ENCODE measurements at places on chromosomes 2 and 18. TPM values are rescaled to one million over a fixed set of nuclear protein-coding genes. Genes with fewer than 3 reads are reported as not detected.

Gene CIB4
- not detected for total RNA-seq

- no peak for DNase-seq
These were observed 205.7 kb downstream of the EN1 start for GRCh38 chr2:118641711-118642110.

Gene OTX1
- total RNA-seq: not detected

- no peak for DNase-seq
These were observed 106.9 kb downstream of the ROCK1 start for GRCh38 chr18:21004726-21005125.

DNA sequence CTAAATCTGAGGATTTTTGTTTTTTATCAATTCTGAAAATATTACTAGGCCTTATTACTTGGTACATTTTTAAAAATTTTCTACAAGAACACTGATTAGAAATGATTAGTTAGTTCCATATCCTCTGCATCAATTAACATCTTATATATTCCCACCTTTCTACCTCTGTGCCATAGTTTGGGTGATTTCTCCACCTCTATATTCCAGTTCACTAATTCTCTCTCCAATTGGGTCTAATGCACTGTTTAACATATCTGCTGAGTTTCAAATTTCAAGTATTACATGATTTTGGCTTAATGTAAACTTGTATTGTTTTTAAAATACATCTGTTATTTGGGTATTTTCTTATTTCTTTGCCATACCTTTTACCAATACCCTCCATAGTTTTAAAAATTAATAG, 705.7 kb upstream of the SALL3 start:
- DNase-seq: no peak

- DNase-seq: no peak
These were observed 43.8 kb downstream of the CDH19 start for GRCh38 chr18:66560094-66560493.

Gene CRYBA2
- total RNA-seq: not detected

GRCh38 chr2:231923951-231924888, 2.0 kb downstream of the NPPC start:
- no peak for DNase-seq

DNA sequence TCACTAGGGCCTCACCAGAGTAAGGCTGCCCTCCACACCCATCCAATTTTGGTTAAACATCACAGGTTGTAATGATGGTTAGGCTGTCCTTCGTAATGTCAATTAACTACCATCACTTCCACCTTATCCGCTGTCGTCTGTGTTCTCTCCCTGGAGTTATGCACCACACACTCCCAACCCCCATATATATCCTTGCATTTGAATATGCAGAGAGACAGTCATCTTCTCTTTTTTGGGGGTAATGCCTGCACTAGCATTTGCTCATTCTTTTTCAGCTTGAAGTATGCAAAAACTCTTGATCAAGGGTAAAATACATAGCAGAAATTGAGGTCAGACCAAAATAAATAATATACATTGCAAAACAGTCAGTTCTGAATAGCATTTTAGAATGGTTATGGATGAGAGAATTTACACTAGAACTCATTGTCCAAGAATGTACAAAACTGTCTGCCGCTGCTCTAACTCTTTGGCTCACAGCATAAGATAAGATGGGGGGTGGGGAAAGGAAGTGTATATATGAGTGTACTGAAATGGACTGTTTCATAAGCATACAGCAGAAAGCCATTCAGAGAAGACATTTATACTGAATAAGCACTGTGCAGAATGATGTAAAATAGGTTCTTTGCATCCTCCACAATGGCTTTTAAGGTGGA, 397.8 kb upstream of the CHST9 start:
- DNase-seq: no peak

- DNase-seq: no peak
These were observed 67.2 kb upstream of the LRPPRC start for GRCh38 chr2:44063033-44063432.

DNA sequence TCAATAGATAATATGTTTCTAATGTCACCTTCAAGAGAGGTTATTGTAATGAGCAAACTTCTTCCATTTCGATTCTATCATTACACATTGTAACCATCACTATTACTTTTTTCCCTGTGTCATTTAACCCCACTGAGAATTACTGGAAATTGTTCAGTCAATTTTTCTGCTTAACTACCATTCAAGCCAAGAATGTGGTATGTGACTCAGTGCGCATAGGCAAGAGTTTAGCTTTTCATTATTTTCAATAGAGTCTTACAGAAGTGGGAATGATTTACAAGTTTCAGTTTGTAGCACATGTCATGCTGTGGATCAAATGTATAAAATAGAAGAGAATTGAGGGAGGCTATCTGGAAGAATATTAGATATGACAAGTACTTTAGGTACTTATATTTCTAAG, 34.3 kb upstream of the PIEZO2 start:
- DNase-seq: no peak

Gene FEZ2
- 13.8 TPM for total RNA-seq

DNA sequence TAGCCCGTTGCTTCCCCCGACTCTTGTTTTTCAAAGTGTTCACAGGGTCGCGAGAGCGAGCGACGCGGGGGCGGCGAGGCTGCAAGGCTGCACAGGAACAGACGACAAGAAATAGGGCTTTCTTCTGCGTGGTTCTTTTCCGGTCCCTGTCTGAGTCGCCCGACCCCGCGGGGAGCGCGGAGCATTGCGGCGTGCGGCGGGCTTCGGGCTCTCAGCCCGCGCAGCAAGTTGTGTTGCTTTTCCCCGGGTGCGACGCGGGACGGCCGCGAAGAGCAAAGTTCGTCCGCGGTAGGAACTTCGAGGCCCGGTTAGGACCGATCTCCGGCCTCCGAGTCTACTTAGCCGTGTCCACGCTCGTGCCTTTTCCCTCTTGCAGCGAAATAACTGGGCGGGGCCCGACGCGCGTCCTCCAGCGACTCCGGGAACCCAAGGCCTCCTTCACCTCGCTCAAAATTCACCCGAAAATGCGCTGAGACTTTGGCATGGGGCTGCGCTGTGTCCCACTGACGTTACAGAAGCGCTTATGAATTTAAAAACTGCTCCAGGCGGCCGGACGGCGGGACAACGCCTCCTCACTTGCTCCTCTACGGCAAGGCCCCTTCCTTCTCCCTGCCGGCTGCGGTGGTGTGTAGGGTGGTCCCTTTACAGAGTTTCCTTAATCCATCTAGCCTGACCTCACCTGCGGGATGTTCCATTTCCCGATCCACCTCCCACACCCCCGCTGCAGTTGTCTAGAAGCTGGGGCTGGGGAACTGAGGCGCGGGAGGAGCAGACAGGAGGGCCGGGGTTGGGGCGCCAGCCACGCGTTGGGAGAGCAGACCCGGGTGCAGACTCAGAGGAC, 1.5 kb upstream of the BCL2L11 start:
- peak; percentile 61 for DNase-seq

- no peak for DNase-seq
These were observed at the start of gene TTN for GRCh38 chr2:178807227-178808008. Gene TTN (minus strand): TSS chr2:178807423. CDS start chr2:178804642, 2,781 bp downstream.

DNA sequence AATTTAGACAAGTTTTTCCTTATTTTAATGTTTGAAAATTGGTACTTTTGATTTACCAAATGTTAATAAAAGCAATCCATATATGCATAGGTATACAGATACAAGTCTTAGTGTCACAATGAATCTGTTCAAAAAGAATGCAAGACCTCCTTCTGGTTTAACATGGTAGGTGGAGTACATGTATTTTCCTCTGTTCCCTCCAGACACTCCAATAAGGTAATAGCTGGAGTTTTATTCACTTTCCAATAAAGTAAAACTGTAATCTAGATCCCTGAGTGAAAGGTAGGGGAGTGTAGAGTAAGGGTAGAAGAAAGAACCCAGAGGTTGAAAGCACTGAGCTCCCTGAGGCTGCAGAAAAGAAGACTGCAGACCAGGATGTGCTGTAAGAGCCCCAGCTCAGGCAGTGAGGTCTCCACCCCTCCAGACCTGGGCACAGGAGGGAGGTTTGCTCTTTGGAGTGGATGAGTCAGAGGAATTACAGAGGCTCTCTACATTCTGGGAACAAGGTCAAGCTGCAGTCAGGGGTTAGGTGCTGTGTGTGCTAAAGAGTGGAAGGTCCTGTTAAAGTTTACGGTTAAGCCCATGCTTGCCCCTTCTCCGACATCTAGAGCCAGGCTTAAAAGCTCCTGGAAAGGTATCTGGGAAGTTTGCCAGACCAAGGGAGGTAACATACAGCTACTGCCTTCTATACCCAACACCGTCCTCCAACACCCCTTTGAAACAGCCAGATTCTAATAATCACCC, 27.6 kb upstream of the STAT1 start:
- DNase-seq: no peak

Gene ZEB2
- total RNA-seq: 39.6 TPM

DNA sequence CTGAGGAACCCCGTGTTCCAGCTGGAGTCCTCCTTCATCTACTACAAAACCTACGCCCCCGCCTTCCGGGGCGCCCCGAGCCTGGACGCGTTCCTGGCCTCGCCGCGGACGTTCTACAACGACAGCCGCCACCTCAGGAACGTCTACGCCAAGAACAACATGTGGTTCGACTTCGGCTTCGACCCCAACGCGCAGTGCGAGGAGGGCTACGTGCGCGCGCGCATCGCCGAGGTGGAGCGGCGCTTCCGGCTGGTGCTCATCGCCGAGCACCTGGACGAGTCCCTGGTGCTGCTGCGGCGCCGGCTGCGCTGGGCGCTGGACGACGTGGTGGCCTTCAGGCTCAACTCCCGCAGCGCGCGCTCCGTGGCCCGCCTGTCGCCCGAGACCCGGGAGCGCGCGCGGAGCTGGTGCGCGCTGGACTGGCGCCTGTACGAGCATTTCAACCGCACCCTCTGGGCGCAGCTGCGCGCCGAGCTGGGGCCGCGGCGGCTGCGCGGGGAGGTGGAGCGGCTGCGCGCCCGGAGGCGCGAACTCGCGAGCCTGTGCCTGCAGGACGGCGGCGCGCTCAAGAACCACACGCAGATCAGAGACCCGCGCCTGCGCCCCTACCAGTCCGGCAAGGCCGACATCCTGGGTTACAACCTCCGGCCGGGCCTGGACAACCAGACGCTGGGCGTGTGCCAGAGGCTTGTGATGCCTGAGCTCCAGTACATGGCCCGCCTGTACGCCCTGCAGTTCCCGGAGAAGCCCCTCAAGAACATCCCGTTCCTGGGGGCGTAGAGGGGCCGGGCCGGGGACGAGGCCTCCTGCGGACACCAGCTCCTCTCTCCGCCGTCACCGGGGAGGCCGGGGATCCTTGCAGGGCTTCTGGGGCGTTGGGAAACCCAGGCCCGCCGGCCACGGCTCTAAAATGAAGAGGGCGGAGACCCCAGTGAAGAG, 5.3 kb upstream of the NEU4 start:
- peak; percentile 38 for DNase-seq

GRCh38 chr18:45522371-45522770, 92.9 kb upstream of the SLC14A2 start:
- DNase-seq: no peak

DNA sequence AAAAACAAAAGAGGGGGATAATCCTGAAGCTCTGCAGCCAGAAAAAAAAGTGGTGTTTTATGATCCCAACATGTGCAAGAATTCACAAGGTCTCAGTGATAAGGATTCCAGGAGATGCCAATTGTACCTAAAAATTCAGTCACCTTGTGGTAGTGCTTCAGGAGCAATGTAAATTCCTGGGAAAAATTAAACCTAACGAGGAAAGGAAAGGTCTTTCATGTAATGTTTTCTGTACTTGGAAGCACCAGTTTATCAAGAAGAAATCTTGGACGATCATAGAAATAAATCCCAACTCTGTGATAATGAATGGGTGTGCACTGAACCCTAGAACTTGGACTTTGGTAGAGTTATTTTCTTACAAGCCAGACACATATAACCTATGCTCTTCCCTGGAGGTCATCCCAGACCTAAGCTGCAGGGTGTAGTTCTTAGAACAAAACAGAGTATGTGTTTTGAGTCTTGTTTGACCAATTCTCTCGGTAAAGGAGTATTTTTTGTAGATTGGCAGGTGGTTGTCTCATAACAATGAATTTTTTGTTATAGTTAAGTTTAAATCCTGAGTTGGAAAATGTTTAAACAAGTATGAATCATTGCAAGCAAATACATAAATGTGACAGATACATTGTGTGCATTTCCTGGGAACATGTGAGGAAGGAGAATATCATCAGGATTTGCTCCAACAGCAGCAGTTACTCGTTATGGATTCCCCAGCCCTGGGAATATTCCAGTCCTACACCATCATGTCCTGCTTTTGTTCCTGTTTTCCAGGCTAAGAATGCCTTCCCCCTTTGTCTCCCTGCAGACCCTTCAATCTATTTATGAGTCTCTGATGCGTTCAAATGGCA, 224.6 kb downstream of the NAPG start:
- DNase-seq: no peak

- no peak for DNase-seq
These were observed 35.5 kb downstream of the POU3F3 start for GRCh38 chr2:104889291-104889959.

Gene ERFE
- 14.0 TPM for total RNA-seq

- no peak for DNase-seq
These were observed 12.6 kb upstream of the MLPH start for GRCh38 chr2:237474442-237474911.

- no peak for DNase-seq
These were observed 7.4 kb upstream of the VRK2 start for GRCh38 chr2:58039170-58039611.

- no peak for DNase-seq
These were observed 359.3 kb downstream of the IRS1 start for GRCh38 chr2:226440127-226440918.

GRCh38 chr2:72139874-72140620, 7.6 kb downstream of the CYP26B1 start:
- no peak for DNase-seq

GRCh38 chr18:74731097-74731496, 133.4 kb downstream of the ZNF407 start:
- DNase-seq: no peak

Gene CABYR
- 0.67 TPM for total RNA-seq

Gene LIMS2
- total RNA-seq: 15.6 TPM

DNA sequence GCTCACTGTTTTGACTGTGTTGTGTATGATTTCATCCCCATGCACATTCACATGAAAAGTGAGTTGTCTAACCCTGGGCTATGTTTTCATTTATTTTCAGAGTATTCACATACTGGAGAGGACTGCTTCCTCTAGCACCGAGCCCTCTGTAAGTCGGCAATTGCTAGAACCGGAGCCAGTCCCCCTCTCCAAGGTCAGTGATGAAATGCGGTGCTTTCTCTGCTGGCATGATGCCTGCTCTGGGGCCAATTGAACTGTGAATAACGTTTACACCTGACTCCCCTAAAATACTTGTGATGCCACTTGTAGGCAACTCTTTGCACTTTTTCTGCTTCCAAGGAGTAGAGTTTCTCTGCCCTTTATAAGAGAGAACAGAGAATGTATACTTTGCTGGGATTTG, 126.9 kb downstream of the PRKRA start:
- no peak for DNase-seq

Gene RAB6D
- total RNA-seq: not detected

Gene ST8SIA5
- total RNA-seq: 0.05 TPM

GRCh38 chr2:162473986-162474385, 130.1 kb downstream of the GCA start:
- DNase-seq: no peak

DNA sequence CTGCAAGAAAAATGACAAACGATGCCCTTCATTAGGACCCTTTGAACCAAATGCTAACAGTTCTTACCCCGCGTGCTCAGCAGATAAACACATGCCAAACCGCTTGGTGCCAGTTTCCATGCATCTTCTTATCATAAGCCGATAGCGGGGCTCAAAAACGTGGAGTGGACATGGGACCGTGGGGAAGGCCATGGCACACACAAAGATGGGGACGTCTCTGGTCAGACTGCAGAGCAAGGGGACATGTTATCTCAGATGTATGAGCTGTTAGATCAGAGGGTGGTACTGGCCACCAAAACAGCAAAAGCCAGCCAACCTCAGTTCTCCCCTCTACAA, 28.2 kb downstream of the LONRF2 start:
- no peak for DNase-seq

Gene SNTG2
- not detected for total RNA-seq
